ENCODE measurements at places on chromosomes 5 and 9.
A peak's percentile ranks its signal among the peaks of the same experiment; 100 is the strongest.

- DNase-seq: peak; percentile 72
Observed at GRCh38 chr5:31854181-31855133, 215.5 kb downstream of the PDZD2 start.

DNA sequence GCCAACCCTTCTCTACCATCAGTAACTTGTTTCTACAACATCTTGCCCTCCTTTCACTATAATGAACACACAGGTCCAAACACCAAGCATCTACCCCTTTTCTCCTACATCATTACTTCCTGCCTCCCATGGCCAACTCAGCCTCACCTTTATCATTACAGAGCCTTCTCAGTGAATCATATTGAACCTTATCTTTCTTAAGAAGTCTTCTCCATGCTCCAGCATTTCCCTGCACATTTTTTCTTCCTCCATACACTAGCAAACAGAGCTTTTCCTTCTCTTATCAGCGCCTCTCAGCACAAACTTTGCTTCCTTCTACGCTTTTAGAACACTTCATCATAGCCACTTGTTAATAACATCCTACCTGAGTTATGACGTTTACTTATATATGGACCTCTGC, 148.2 kb downstream of the ARL15 start:
- no peak for DNase-seq

GRCh38 chr5:177304392-177305119, 957 bp downstream of the PRELID1 start:
- no peak for DNase-seq

DNA sequence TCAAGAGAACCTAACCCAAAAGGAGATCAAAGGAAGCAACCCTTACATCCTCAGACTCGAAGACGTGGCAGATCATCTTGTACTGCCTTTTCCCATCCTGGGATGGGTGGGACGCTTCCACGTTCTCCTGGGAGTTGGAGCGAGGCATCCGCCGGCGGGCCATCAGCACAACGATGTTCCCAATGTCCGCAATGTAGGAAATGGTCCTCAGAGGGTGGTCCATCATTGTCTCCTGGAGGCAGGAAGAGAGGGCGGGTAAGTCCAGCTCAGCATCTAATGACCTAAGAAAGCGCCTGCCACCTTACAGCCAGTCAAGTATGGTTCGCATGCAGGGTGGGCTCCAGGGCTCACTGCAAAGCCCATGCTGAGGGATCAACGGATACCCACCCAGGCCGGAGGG, 131.2 kb downstream of the ENTREP1 start:
- DNase-seq: no peak

- no peak for DNase-seq
Observed at GRCh38 chr5:119071561-119071995, 691 bp downstream of the DMXL1 start.

DNA sequence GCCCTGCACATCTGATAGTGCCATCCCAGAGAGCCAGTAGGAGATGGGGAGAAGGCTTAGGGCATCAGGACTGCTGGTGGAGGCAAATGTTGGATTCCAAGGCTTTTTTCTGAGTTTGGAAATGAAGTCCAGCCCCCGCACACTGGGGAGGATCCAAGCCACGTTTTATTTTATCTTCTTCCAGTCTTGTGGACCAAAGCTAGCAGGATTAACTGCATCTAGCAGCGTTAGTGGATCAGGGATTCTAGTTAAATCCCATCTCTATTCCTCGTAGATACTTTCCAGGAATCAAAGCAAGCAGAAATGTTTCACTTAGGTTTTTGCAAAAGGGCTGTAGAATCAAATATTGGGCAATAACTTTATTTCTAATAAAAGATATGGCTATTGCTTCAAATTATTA, 114.7 kb upstream of the OR13F1 start:
- DNase-seq: no peak

- no peak for DNase-seq
Observed at GRCh38 chr9:105887679-105888078, 193.3 kb downstream of the TMEM38B start.

GRCh38 chr5:137099651-137100050, 399.5 kb downstream of the SPOCK1 start:
- no peak for DNase-seq

- no peak for DNase-seq
Observed at GRCh38 chr9:4987961-4988421, 2.9 kb downstream of the JAK2 start.

DNA sequence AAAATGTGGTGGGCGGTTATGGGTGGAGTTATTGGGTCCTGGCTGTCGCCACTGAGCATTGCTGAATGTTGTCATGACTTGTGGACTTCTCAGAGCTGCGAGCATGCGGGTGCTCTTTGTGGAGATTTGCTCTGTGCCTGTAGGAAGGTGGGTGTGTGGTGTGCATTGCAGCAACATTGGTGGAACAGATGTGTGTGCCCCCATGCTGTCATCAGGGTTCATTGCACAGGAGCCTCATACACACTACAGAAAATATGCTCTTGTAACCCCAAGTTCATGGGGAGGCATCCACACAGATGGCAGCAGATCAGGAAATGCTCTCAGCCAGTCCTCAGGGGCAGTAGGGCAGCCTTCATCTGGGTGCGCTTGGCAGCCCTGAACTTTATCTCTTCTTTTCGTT, 55.9 kb upstream of the PHF2 start:
- DNase-seq: no peak
